Cortex of kidney (tissue), 1 donor: ENCODE measurements at places on chromosomes 6 and 20.

DNA sequence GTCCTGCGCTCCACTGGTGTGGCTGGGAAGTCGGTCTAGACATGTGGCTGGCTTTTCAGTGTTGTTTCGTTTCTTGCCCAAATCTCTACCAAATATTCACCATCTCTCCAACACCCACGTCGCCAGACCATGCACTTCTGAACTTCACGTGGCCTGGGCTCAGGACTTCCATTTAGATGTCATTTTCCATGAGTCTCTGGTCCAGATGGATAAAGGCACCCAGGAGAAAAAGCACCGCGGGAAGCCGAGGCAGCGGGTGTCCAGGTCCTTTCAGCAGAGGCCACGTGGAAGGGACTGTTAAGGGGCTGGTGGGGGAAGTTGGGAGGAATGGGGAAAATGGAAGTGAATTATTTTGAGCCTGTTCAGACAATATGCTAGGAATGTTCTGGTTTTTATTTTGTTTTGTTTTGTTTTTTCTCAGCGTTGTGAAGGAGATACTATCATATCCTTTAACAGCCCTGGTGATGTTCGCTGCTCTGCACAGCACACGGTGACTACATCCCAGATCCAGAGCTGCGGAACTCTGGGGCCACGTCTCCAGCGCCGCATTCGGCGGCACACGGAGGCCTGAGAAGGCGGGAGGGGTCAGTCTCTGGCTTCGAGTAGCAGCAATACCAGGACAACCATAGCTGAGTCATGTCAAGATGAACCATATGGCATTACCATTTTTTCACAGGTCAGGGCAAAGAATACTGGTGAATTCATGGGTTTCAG is 230.3 kb downstream of the THBS2 start:
- no peak for DNase-seq

DNA sequence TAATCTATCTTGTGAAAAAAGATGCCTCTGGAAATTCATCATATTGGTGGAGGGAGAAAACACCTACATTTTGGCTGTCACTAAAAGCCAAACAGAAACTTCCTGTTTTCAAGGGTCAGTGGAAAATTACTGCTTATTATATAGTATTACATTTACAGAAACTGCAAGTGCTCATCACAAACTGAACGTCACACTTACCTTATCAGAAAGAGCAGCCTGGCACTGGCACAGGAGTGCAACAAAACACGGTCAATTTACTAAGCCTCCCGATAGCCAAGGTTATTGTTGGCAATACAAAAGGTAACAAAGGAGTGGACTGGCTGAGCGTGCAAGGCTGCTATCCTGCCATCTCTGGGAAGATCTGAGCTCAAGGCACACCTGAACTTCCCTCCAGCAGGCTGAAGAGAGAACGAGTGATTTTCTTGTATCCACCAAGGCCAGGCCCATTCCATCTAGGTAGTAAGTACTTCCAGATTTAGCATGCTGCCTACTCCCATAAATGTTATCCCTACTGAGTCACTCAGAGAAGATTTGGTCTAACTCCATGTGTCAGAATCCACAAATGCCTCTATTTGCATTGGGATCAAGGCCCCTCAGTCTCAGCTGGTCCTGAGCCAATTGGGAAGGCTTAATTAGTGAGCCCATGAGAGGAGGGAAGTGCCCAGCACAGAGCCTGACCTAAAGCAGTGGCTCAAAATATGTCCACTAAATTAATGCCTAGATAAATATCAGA is 399.8 kb downstream of the BTBD9 start:
- no peak for DNase-seq

- no peak for DNase-seq
These were observed 3.8 kb downstream of the PTK6 start for GRCh38 chr20:63533388-63533787.

GRCh38 chr20:2955257-2955970 is 82.1 kb downstream of the PTPRA start:
- DNase-seq, result no peak

- DNase-seq, result no peak
These were observed 24.7 kb upstream of the BLCAP start for GRCh38 chr20:37552415-37552814.

DNA sequence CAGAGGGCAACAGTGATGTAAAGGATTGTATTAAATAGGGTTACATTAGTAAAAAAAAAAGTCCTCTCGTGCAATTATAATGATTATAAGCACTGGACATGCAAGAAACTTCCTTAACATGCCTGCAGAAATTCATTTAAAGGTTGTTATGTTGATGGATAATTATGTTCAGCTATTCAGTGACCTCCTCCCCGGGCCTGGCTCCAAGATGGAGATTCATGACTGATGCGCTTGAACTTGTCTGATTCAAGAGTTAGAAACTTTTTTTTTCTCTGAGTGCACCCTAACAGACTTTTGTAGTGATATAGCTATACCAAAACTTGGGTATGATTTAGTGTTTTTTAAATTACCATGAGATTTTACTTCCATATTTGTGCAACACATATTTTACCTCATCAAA is 1170.0 kb upstream of the CITED2 start:
- no peak for DNase-seq

- no peak for DNase-seq
These were observed 99.3 kb downstream of the BMP2 start for GRCh38 chr20:6866741-6867140.

GRCh38 chr20:47691625-47692024 is 93.7 kb downstream of the SULF2 start:
- DNase-seq, result no peak

DNA sequence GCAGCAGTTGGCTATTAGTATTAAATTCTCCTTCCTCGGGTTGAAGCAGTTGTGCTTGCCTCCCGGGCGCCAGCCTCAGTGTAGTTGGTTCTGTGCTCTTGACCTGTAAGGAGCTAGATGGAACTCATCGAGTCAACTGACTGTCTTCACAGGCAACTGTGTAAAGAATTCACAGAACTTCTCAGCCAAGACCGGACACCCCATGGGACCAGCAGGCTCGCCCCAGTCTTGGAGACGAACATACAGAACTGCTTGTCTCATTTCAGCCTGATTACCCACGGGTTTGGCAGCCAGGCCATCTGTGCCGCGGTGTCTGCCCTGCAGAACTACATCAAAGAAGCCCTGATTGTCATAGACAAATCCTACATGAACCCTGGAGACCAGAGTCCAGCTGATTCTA is 8.5 kb downstream of the TFAP2C start:
- DNase-seq, result no peak

GRCh38 chr6:100503043-100503705 is 38.5 kb upstream of the SIM1 start:
- no peak for DNase-seq

DNA sequence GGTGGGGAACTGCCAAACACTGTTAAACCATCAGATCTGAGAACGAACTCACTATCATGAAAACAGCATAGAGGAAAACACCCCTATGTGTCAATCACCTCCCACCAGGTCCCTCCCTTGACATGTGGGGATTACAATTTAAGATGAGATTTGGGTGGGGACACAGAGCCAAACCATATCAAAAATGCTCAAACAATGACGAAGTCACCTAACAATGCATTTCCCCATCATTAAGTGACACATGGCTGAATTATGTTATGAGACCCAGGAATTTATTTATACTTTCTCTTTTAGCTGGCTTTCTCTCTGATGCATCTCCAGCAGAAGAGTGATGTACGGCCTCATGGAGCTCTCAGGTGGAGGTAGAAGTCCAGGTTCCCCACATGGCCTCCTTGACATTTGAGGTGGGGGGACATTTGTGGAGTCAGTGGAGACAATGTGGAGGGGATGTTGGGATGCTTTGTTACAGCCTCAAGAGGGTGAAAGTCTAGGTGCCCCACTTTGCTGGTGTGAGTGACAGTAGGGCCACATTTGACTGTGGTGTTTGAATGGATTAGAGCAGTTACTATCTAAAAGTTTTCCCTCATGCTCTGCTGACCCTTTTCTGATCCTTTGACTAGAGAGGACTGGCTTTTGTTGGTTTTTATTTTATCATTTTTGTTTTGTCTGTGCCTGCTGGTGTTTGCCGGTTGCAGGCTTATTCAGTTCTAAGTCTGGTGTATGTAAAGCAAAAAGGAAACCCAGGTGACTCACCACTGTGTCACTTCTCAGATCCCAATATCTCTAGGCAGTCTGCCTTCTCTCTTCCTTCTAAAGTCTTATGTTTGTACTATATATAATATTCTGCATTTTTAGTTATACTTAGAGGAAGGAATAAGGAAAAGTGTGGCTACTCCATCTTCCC is 18.5 kb upstream of the DCBLD1 start:
- DNase-seq, result no peak

- no peak for DNase-seq
These were observed 26.7 kb downstream of the NTSR1 start for GRCh38 chr20:62735331-62735821.

- DNase-seq, result no peak
These were observed 13.4 kb upstream of the MOCS1 start for GRCh38 chr6:39947611-39948068.

DNA sequence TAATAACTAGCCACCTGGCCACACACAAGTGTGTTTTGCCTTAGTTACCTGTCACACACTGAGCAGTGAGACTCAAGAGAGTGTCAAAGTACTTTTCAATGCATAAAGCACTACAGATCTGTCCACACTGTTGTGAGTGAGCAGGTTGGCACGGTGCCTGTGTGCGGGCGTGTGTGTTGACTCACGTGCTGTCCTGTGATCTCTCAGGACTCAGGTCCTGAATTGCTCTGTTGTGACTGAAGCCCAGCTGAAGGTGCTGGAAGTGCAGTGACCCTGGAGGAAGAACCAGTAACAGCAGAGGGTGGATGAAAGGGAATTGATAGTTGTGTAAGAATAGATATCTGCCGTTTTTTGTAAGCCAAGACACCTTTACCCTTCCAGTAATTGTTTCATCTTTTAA is 18.3 kb downstream of the SLC16A10 start:
- no peak for DNase-seq

DNA sequence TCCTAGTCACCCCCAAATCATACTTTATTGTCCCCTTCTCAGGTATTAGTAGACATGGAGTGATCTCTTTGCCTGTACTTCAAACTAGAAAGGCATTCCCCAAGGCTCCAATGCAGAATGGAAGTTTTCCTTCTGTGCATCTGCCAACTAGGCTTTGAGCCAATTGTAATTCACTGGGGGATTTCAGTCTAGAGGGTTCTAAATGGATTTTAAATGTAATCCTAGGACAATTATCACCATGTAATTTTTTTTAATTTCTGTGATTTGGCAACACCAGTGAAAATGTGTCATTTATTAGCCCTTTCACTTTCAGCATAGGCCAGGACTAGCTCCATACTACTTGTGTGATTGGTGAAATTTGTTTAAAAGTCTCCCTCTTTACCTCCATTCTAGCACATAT is 557.6 kb upstream of the MARCKS start:
- no peak for DNase-seq

DNA sequence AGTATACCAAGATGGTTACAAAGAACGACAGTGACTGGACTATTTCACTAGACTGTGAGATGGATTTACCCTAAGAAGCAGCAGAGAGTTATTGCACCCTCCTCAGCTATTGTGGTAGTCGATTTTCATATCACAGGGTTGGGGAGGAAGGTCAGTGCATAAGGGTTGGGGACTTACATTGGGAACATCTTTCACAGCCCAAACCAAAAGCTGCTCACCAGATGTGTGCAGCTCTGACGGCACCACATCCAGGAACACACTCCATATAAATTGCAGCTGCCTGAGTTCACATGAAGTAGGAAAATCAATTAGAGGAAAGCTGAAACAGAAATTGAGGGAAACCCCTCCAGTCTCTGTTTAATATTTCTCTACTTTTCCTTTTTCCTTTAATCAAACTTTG is 470.5 kb upstream of the NRSN1 start:
- DNase-seq, result no peak

GRCh38 chr6:4180652-4181255 is 45.4 kb upstream of the ECI2 start:
- no peak for DNase-seq

GRCh38 chr6:45535933-45536332 is 158.2 kb upstream of the SUPT3H start:
- no peak for DNase-seq
